Urinary bladder (tissue), 4 donors: ENCODE measurements at places on chromosomes 4 and X. TPM values are rescaled to one million over a fixed set of nuclear protein-coding genes. Genes with fewer than 3 reads are reported as not detected.
A peak's percentile ranks its signal among the peaks of the same experiment; 100 is the strongest.

GRCh38 chrX:74614093-74614909 is at the start of gene RLIM:
Gene RLIM, minus strand, starts transcription at chrX:74614624. Its CDS starts 18,647 bp downstream, at chrX:74595977.
- DNase-seq: peak; percentile 91

The PNMA6F gene
- not detected for total RNA-seq

GRCh38 chrX:46485897-46486296 is 59.3 kb downstream of the ZNF674 start:
- no peak for DNase-seq

- DNase-seq: no peak
Measured at GRCh38 chrX:105645667-105646357, 176.5 kb upstream of the NRK start.

DNA sequence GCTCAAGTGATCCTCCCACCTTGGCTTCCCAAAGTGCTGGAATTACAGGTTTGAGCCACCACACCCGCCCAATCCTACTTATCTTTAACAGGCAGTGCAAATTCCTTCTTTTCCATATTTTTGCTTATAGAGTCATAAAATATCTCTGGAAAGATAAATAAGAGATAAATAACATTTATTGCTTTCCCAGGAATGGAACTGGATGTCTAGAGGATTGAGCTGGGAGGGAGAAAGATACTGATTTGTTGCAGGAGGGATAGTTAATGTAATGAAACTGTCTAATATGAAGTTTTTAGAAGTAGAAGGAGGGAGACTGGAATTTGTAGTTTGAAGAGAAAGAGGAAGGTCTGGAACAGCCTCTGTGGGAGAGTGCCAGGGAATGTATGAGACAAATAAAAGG is 20.2 kb downstream of the ITGB1BP2 start:
- no peak for DNase-seq

DNA sequence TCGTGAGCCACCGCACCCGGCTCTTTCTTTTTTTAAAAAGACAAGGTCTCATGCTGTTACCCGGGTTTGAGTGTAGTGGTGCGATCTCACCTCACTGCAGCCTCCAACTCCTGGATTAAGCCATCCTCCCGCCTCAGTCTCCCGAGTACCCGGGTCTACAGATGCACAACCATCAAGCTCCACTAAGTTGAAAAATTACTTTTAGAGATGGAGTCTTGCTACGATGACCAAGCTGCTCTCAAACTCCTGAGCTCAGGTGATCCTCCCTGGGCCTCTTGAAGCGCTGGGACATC is 2.0 kb downstream of the SLC25A6 start:
- DNase-seq: no peak

The CXCL1 gene
- total RNA-seq: 0.42 TPM

DNA sequence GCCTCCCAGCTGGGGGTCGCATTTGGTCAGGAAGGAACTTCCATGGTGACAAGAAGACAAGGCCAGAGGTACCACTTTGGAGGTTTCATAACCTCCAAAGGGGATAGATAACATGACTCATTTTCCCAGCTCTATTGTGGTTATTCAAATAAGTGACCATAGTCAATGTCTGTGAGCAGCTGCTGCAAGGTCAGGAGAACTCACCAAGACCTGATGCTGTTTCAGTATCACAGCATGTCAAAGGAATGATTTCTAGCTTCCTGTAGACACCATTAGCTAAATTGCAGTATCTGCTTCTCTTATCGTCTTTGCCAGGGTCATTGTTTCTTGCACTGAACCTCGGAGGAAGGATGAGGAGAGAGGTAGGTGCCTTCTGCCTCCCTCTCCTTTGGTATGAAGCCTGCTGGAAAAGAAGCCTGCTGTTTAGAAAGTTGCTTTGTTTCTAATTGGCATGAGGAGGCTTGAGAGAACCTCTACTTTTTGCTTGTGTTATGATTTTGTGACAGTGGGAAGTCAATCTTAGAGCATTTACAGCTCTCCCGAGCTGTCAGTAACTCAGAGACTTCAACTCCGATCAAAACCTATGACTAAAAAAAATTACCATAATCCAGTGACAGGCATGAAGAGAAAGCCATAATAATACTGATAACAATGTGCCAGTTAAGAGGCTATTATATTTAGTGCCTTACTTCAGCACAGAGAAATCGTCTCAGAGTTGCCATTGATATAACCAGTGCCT is 38.0 kb upstream of the GATB start:
- DNase-seq: no peak

- DNase-seq: no peak
Measured at GRCh38 chr4:72974694-72975487, 94.6 kb downstream of the COX18 start.

- no peak for DNase-seq
Measured at GRCh38 chr4:6404611-6405396, 67.6 kb downstream of the PPP2R2C start.

The CPE gene
- 242 TPM for total RNA-seq

The CYBB gene
- total RNA-seq: 62.0 TPM

The PAGE4 gene
- total RNA-seq: 13.3 TPM

DNA sequence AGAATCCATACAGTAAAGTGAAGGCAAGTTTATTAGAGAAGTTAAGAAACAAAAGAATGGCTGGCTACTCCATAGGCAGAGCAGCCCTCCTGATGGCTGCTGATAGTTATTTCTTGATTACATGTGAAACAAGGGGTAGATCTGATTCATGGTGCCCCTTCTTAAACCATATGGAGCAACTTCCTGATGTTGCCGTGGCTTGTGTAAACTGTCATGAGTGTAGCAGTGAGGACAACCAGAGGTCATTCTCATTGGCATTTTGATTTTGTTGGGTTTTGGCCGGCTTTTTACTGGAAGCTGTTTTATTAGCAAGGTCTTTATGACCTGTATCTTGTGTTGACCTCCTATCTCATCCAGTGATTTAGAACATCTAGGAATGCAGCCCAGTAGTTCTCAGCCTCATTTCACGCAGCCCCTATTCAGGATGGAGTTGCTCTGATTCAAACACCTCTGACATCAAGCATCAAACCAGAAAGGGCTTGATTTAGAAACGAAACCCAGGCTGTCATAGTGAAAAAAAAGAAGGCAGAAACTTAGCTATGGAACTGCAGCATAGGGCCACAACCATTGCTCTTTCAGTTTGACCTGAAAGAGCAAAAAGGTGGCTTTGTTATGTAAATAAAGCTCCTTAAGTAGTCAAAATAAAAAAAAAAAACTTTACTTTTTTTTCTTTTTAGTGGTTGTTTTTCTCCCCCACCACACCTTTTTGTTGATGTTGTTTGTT is 37.8 kb downstream of the SPCS3 start:
- no peak for DNase-seq

DNA sequence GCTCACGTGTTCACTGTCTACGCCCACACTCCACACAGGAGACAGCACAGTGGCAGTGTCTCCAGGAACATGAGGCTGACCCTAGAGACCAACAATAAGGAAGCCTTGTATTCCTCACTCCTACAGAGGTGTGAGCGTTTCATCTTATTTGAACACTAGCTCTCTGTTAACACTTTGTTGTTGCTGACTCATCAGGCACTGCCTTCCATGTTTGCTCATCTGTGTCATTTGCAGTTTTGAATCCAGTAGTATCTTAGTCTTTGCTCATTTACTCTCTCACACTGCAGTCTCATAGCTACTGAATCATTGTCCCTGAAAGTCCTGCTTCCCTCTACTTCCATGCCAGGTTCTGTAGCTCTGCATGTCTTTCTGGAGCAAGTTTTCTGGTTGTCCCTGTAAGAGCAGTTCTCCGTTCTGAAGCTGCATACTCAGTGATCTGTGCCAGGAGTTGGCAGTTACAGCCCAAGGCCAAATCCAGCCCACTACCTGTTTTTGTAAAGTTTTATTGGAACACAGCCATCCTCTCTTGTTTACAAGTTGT is 80.3 kb upstream of the DCLK2 start:
- no peak for DNase-seq

The RPS6KA6 gene
- total RNA-seq: 9.6 TPM

- no peak for DNase-seq
Measured at GRCh38 chr4:34417160-34417559, 1827.2 kb downstream of the ARAP2 start.

DNA sequence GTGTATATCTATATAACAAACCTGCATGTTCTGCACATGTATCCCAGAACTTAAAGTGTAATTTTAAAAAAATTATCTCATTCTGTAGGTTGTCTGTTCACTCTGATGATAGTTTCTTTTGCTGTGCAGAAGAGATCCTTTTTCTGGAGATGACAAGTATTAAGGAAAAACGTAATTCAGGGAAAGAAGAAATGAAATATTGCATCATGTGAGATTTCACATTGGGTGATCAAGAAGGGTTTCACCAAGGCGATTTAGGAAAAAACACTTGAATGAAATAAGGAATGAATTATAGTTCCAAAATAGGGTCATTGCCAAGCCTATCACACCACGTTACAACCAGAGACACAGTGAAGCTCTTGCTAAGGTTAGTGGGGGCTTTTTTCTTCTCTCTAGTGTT is 227.9 kb downstream of the HNRNPD start:
- no peak for DNase-seq

The SLC6A14 gene
- 0.58 TPM for total RNA-seq

GRCh38 chrX:134658760-134659023 is 421 bp upstream of the PLAC1 start:
- no peak for DNase-seq

DNA sequence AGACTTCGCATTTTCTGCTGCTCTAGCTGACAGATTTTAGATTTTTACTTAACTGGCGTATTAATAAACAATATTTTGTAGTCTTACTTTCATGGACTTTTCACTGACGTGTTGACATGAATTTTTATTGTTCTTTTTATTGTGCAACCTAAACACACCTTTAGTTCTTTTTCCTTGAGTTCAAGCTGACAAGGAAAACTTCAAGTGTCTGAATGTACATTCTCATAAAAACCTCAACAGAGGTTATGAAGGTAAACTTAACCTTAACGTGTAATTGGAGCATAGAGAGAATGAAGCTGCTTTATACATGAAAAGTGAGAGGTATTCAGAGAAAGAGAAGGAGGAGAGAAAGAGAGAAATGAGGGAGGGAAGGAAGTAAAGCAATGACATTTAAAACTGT is 364.3 kb upstream of the CT83 start:
- DNase-seq: no peak

- DNase-seq: no peak
Measured at GRCh38 chr4:149823769-149824221, 8.2 kb upstream of the IQCM start.

- no peak for DNase-seq
Measured at GRCh38 chrX:53594354-53594753, 92.2 kb downstream of the HUWE1 start.

GRCh38 chr4:78320349-78320935 is 231.1 kb upstream of the ANXA3 start:
- no peak for DNase-seq

The ELF4 gene
- 11.3 TPM for total RNA-seq

The MSANTD1 gene
- 0.85 TPM for total RNA-seq

The CT83 gene
- total RNA-seq: not detected

DNA sequence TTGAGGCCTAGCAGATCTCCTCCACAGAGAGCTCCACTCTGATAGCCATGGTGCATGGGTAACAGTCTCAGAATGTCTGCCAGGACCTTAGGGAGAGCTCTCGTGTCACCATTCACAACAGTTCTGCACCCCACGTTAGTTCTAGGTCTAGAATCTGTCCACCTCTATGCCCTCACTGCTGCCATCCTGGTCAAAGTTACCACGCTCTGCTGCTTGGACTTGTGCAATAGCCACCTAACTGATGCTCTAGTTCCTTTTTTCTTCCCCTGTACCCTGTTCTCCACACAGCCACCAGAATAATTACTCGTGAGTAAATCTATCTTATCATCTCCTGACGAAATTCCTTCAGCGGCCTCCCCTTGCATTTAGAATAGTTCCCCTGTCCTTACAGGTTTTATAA is 268.8 kb upstream of the GATB start:
- DNase-seq: no peak

The MAP3K15 gene
- 0.26 TPM for total RNA-seq

GRCh38 chrX:19747652-19748610 is 139.5 kb downstream of the SH3KBP1 start:
- no peak for DNase-seq

DNA sequence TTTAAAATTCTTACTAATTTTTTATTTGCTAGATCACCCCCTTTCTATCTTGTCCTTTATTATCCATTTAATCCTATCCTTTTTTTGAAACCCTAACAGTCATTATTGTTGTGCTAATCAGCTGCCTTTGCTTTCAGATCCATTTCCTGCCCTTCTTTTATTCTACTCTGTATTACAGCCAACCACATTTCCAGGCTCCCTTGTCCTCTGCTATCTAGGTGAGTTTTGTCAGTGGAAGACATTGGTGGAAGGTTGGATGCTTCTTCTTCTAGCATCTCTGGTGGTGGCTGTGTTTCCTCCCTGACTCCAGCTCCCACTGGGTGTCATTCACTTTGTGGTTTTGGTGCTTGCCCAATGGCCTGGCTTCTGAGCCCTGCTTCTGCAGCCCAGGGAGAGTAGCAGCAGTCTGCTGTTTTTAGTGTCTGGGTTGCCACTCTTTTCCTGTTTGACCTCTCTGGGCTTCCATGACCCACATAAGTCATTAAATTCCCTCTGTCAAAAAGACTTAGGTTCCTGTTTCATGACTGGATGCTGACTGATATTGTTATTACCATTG is 225.2 kb upstream of the PGRMC2 start:
- DNase-seq: no peak

The ADAMTS3 gene
- total RNA-seq: 6.3 TPM

DNA sequence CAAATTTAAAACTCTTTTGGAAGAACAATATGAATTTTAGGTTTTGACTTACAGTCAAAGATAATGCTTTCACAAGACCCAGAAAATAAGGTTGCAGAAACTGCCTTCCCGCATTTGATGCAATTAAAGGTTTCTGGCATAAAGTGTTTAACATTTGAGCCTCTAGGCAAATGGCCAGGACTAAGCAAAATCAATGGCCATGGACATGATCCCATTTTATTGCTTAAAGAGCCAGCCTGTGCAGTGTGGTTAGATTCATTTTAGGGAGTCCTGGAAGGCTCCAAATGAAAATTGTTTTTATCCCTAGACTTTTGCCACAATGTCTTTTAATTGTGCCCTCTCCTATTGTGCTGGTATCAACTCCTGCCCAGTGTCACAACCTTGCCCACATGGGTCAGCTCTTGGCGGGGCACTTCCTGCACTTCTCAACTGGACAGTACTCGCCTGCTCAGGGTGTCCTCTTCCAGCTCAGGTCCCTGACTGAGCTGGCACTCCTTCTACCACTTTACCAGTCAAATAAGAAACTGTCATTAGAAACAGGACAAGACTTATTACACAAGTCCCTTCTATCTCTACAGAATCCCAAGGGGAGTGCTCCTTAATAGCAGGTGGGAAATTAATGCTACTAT is 208.4 kb upstream of the NPY2R start:
- DNase-seq: no peak

The MAML3 gene
- 6.7 TPM for total RNA-seq

- DNase-seq: no peak
Measured at GRCh38 chr4:74158466-74159142, 686 bp downstream of the MTHFD2L start.

GRCh38 chr4:62899646-62900364 is 1509.4 kb downstream of the TECRL start:
- DNase-seq: no peak

DNA sequence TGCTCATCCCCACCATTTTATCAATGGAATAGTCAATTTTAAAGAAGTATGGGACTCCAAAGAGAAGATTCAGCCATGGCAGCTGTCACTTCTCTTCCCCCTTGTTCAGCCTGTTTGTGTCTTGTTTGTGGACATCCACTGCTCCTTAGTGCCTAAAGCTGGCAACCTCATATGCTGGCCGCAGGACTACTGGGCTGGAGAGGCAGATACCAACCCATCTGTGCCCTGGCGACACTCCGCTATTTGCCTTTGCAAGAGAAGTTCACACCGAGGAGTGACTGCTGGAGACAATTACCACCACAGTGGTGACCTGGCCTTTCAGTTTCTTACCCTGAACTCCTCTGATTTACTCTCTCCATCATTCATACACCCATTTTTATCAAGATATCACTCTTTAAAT is 64.3 kb downstream of the NHSL2 start:
- no peak for DNase-seq
